Ovary (tissue), 10 donors: ENCODE measurements at places on chromosomes 7 and 10. TPM values are rescaled to one million over a fixed set of nuclear protein-coding genes. Genes with fewer than 3 reads are reported as not detected.

The KLLN gene
- 0.87 TPM for total RNA-seq

DNA sequence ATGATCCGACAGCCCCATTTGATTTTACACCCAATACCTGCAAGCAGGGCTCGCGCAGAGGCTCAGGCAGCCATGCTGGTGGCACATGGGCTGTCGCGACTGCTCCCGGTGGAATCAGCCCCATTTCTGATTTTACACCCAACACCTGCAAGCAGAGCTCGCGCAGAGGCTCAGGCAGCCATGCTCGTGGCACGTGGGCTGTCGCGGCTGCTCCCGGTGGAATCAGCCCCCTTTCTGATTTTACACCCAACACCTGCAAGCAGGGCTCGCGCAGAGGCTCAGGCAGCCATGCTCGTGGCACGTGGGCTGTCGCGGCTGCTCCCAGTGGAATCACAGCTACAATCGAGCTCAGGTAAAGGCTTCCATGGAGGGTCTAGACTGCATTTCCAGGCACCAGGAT is 244.1 kb downstream of the PTPRN2 start:
- no peaks in the 10 kb centered on the region for H3K27me3 ChIP-seq
- DNase-seq: no peak
- H3K4me1 ChIP-seq: no peaks in the 10 kb centered on the region
- no peaks in the 10 kb centered on the region for H3K36me3 ChIP-seq
- H3K4me3 ChIP-seq: no peak overlapping the region
- H3K27ac ChIP-seq: no peak overlapping the region

DNA sequence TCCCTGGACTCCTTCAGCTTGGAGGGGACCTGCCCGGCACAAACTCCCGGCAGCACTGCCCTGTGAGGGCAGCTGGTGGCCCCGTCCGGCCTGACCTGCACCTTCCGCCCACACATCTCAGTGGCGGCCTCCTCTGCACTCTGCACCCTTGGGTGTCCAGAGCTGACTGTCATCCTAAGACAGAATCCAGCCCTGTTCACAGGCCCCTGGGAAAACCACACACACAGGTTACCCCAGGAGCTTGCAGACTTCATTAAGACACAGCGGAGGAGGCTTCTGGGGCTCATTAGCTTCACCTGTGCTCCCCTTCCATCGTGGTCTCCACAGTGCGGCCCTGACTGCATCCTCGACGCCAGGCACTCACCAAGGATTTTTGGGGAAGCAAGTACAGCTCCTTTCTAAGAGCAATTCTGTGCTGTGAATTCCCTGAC is 51.5 kb upstream of the SHH start:
- H3K27me3 ChIP-seq: no peaks in the 10 kb centered on the region
- H3K4me3 ChIP-seq: no peak overlapping the region
- no peaks in the 10 kb centered on the region for H3K36me3 ChIP-seq
- H3K27ac ChIP-seq: no peak overlapping the region

The ASB10 gene
- total RNA-seq: not detected

- H3K27ac ChIP-seq: no peak overlapping the region
- H3K4me3 ChIP-seq: no peak overlapping the region
- DNase-seq: no peak
Observed at GRCh38 chr7:51180092-51180491, 136.5 kb downstream of the COBL start.

The FAM13C gene
- 17.3 TPM for total RNA-seq

The GIMAP7 gene
- 2.3 TPM for total RNA-seq

- H3K27ac ChIP-seq: no peak overlapping the region
- no peaks in the 10 kb centered on the region for H3K36me3 ChIP-seq
- no peak for DNase-seq
- no peaks in the 10 kb centered on the region for H3K4me1 ChIP-seq
- no peaks in the 10 kb centered on the region for H3K27me3 ChIP-seq
Observed at GRCh38 chr10:62471711-62472110, 97.5 kb downstream of the ZNF365 start.

- no peak for DNase-seq
- no peaks in the 10 kb centered on the region for H3K4me1 ChIP-seq
Observed at GRCh38 chr10:108452533-108452932, 1288.0 kb upstream of the SORCS1 start.

The RNLS gene
- total RNA-seq: 20.3 TPM

DNA sequence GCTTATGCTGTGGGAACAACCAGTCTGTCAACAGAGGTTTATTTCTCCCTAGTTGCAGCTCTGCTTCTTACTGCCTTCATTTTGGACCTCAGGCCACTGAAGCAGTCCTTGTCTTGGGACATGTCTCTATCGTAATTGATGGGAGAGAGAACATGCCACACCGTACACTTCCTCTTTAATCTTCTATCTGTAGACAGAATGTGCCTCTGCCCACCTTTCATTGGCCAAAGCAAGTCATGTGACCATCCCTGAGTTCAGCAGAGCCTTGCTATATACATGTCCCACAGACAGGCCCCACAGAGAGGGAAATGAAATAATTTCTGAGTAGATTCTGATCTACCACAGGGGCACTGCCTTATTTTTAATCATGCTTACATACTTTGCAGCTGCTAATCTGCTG is 98.0 kb downstream of the KCND2 start:
- DNase-seq: no peak
- no peaks in the 10 kb centered on the region for H3K4me1 ChIP-seq
- no peak overlapping the region for H3K27ac ChIP-seq
- no peak overlapping the region for H3K4me3 ChIP-seq
- H3K27me3 ChIP-seq: no peaks in the 10 kb centered on the region

GRCh38 chr7:14931511-14932215 is 29.1 kb upstream of the DGKB start:
- no peaks in the 10 kb centered on the region for H3K4me1 ChIP-seq
- H3K36me3 ChIP-seq: no peaks in the 10 kb centered on the region

DNA sequence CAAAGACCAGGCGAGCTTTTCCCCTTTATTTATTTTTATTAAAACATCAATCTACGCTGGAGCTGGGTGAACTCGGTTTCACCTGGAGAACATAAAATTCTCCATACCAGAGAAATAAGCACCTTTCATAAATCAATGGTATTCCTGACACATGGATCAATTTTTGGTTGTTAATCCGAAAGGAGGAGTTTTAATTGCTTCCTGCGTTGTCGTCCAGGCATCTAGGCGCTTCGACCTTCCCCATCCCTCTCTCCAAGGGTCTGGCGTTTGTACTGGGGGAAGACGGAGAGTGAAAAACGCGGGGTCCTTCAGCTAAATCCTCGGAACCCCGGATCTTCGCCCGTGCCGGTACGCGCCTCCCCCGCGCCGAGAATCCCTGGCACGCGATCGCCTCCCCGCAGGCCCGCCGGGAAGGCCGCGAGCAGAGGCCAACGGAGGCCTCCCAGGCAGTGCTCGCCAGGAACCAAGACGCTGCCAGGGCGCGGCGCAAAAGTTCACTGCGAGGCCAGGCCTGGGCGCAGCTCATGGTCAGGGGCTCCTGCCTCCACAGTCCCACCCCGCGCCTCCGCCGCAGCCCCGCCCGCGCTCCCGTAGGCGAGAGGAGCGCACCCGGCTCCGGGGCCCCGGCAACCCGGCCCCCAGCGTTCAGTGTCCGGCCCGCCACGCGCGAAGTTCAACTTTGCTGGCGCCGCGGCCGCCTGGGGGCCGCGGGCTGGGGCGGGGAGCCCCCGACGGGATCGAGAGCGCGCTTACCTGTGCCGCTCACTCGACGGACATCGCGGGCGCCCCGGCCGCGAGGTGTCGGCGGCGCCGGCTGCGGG is 8.3 kb upstream of the EBF3 start:
- DNase-seq: no peak
- peaks cover 5% of the 10 kb centered on the region for H3K4me1 ChIP-seq
- H3K27ac ChIP-seq: no peak overlapping the region
- no peaks in the 10 kb centered on the region for H3K36me3 ChIP-seq
- H3K27me3 ChIP-seq: peaks cover 11% of the 10 kb centered on the region
- H3K4me3 ChIP-seq: no peak overlapping the region
